ENCODE measurements at places on chromosomes 12 and 14.

- no peak for DNase-seq
These were observed 77.6 kb upstream of the TMEM260 start for GRCh38 chr14:56501909-56502530.

GRCh38 chr14:66701813-66702212, 193.9 kb downstream of the GPHN start:
- no peak for DNase-seq

DNA sequence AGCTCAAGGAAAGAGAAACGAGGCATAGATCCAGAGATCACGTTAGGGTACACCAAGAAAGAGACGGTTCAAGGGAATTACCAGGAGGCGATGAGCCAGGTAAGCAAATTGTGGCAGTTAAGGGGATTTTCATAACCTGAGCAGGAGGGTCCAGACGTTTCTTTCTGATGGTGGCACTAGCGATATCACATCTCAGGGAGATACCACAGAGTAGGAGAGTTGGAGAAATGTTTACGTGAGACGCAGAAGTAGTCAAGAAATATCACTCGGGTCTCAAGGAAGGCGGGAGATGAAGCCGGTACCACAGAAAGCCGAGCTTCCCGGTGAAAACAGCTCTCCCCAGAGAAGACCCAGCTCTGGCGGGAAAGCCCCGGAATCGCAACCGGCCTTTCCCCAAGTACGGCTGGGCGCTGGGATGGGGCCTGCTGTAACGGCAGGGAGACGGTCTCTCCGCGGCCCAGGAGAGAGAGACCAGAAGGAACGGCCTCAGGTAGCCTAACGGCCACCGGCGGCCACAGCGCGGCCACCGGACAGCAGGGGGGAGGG, 485 bp downstream of the SENP1 start:
- DNase-seq: no peak

DNA sequence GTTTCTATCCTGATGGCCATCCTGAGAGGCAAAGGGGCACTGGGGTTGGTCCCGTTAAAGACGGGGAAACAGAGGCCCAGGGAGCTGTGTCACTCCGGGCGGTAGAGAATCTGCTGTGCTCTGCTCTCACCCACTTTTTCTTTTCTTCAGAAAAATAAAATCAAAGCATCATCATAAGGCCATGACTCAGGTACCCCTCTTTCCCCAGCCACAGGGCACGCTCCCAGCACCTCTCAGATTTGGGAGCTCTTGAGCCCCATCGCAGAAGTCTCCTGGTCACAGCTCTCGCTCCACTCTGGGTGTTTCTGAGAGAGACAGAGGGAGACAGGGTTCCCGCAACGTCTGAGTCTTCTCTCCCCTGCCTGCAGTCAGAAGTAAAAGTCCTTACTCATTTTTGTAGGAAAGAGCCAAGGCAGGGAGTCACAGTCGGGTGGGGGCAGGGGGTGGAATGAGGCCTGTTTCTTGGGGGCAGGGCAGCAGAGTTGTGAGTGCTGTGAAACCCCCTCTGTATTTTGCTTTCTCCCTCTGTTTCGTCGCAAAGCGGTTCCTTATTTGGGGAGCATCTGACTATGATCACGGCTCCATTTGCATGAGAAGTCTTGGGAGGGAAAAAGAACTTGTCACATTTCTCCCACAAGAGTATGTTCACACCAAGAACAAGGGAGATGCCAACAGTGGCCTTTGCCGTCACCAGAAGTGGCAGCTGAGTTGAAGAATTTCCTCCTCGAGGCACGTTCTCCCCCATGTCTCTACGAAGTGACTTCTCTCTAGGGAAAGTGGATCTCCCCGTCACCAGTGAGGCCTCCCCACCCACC, 139.0 kb downstream of the BCL11B start:
- DNase-seq: no peak

DNA sequence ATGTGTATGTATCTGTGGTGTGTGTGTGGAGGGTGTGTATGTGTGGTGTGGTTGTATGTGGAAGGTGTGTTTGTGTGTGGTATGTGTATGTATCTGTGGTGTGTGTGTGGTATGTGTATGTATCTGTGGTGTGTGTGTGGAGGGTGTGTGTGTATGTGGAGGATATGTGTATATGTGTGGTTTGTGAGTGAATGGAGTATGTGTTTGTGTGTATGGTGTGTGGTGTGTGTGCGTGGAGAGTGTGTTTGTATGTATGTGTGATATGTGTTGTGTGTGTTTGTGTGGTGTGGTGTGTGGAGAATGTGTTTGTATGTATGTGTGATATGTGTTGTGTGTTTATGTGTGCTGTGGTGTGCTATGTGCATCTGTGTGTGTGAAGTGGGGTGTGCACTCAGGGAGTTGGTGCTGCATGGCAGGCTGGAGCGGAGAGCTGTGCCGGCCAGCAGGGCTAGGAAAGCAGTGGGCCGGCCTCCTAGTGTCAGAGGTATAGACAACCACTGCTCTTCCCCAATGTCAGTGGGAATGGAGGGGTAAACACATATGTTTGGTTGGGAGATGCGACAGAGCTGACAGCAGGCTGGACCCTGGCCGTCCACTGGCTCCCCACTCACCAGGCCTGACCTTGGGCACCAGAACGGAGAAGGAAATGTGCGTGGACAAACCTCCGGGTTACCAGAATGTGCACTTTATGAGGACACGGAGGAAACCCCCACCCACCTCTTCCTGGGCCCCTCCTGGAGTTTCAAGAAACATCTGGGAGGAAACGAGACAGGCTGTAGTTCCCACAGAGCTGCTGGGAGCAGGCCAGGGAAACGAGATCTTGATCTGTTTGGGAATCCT, 60.7 kb downstream of the CLMN start:
- DNase-seq: no peak

GRCh38 chr12:111455448-111456320, 50.0 kb downstream of the SH2B3 start:
- DNase-seq: no peak

DNA sequence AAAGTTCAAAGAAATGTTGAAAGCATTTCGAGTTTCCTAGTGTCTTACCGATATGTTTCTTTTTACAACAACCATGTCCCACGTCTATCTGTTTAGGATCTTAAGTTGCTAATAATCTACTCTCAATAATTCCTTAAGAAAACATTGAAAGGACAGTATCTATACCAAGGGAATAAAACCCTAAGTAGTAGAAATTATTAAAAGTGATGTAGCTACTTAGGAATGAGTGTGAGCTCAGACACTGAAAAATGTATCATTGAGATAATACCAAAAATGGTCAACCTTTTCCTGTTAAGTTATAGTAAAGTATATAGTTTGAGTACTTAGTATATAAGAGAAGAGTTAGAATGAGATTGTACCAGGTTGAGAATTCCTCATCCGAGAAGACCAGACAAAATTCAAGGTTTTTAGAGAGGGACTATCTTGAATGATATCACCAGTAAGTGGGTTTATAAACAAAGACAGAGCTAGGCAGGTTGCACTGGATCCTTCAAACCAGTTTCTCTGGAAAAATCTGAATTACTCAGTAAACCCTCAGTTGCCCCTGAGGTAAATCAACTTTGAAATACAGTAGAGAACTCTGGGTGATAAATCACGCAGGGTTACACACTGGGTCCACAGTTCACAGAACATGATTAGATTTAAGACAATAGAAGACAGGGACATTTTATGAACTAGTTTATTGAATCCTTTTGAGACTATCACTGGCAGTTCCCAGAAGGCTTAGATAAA, 96.8 kb downstream of the ERGIC2 start:
- no peak for DNase-seq

GRCh38 chr12:11787437-11787836, 138.0 kb downstream of the ETV6 start:
- no peak for DNase-seq

GRCh38 chr12:38782359-38782758, 123.0 kb downstream of the CPNE8 start:
- DNase-seq: no peak

- no peak for DNase-seq
These were observed 4.4 kb upstream of the NPAS3 start for GRCh38 chr14:32934073-32934880.

GRCh38 chr14:89107626-89108025, 283.2 kb downstream of the TTC8 start:
- no peak for DNase-seq

- no peak for DNase-seq
These were observed 50.7 kb upstream of the NRXN3 start for GRCh38 chr14:78119440-78119839.

- no peak for DNase-seq
These were observed 156.6 kb downstream of the RPAP3 start for GRCh38 chr12:47549258-47549657.

GRCh38 chr12:77782034-77782433, 48.7 kb upstream of the NAV3 start:
- DNase-seq: no peak

GRCh38 chr12:121916719-121917118, 1.7 kb upstream of the CFAP251 start:
- DNase-seq: no peak

DNA sequence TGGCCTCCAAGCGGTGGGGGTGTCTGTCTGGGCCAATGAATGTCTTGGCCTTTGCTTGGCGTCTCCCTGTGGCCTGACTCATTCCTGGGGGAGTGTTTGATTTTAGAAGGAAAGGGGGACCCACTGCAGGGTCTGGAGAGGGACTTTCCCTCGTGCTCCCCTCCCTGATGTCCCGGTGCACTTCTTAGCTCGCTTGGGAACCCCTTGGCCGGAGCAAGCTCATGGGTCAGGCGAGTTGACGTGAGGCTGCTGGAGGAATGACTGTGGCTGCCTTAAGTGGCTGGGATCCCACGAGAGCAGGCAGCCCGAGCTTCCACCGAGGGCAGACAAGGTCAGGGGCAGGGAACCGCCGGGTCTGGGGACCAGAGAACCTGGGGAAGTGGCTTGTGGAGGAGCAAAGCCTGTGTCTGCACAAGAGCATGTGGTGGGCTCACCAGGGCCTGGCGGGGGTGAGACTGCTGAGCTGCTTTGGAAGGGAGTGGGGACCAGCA, 218.4 kb upstream of the C14orf180 start:
- no peak for DNase-seq

DNA sequence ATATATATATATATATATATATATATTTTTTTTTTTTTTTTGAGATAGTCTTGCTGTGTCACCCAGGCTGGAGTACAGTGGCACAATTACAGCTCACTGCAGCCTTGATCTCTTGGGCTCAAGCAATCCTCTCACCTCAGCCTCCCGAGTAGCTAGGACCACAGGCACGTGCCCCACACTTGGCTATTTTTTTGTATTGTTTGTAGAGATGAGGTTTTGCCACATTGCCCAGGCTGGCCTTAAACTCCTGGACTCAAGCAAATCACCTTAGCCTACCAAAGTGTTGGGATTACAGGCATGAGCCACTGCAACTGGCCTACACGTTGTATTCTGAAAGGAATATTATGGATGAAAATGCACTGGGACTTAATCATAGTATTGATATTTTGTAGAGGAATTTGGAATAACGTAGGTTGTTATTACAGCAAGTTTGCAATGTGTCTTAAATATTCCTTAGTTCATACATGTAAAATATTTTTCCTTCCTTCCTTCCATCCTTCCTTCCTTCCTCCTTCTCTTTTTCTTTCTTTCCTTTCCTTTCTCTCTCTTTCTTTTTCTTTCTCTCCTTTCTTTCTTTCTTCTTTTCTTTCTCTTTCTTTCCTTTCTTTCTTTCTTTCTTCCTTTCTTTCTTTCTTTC, 862 bp downstream of the KLRB1 start:
- no peak for DNase-seq

DNA sequence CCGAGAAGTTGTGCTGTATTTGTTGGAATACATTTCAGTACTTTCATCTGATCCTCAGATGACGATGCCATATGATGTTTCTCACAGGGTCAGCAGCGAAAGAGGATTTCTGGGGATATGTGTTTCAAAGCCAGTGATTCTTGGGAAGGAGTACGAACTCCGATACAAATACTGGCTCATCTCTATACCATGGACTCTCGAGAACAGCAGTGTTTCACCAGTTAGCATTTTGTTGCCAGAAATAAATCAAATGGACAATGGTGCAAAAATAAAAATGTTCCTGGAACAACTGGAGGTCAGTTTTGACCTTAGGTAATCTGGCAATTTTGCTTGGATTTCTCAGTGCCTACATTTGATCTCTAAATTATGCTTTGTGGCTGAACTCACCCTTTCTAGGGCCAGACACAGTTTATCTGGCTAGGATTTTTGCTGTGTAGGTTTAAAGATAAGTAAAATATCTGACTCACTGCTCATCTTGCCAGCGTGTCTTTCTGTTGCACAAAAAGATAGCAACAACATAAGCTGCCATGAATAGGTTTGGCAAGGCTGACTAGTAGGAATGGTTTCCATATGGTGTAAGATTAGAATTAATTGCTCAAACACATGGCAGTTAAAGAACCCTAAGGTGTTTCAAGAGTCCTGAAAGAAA, 11.0 kb upstream of the MGP start:
- no peak for DNase-seq

GRCh38 chr12:95859947-95860850, 1.4 kb downstream of the SNRPF start:
- DNase-seq: no peak
